T-helper 1 cell treated with Interleukin-12 subunit alpha and Interleukin-12 subunit beta and Interleukin-4 antibody, amounts not matched to agents 30 ng/mL and 1 ng/mL, for 36 hours (primary cell): ENCODE measurements at places on chromosomes 2 and 18. TPM values are rescaled to one million over a fixed set of nuclear protein-coding genes. Genes with fewer than 3 reads are reported as not detected.

Gene KHK
- total RNA-seq = 12.4 and 14.3 TPM in 2 replicates

Gene L3MBTL4
- total RNA-seq = 0.68 and 1.1 TPM in 2 replicates

Gene UGT1A3
- total RNA-seq = not detected in 2 replicates

Gene KCNJ3
- total RNA-seq = not detected in 2 replicates

Gene SIX3
- not detected in 2 replicates for total RNA-seq

Gene TLX2
- total RNA-seq = 1.2 and 1.6 TPM in 2 replicates

Gene POMC
- total RNA-seq = 3.4 and 4.6 TPM in 2 replicates

Gene MYO5B
- total RNA-seq = 0.27 and 0.85 TPM in 2 replicates

Gene DOCK10
- total RNA-seq = 278 and 301 TPM in 2 replicates

Gene ANKRD29
- 0.20 TPM in 1 of 2 replicates, not detected in the other for total RNA-seq

Gene GPR75
- 3.8 and 4.4 TPM in 2 replicates for total RNA-seq

Gene BBS5
- total RNA-seq = 2.2 and 2.3 TPM in 2 replicates

Gene SERPINE2
- total RNA-seq = 19.4 and 21.1 TPM in 2 replicates

Gene LBX2
- 0.42 and 0.98 TPM in 2 replicates for total RNA-seq

Gene MFSD6
- total RNA-seq = 50.4 and 53.9 TPM in 2 replicates

Gene REG3G
- not detected in 2 replicates for total RNA-seq

Gene DOK6
- total RNA-seq = not detected in 2 replicates

Gene CAPN14
- total RNA-seq = 0.44 and 0.68 TPM in 2 replicates

Gene DNER
- total RNA-seq = not detected in 2 replicates

Gene KIDINS220
- 31.9 and 36.7 TPM in 2 replicates for total RNA-seq

Gene ZFAND2B
- 44.2 and 56.1 TPM in 2 replicates for total RNA-seq

Gene MEIS1
- 0.20 TPM in 1 of 2 replicates, not detected in the other for total RNA-seq

Gene CYP27C1
- total RNA-seq = not detected in 2 replicates

Gene SCN9A
- 3.5 and 4.3 TPM in 2 replicates for total RNA-seq

Gene SLC35F5
- 19.1 and 20.5 TPM in 2 replicates for total RNA-seq

Gene NAGK
- total RNA-seq = 145 and 162 TPM in 2 replicates
